ENCODE measurements at places on chromosomes 13 and 19. TPM values are rescaled to one million over a fixed set of nuclear protein-coding genes. Genes with fewer than 3 reads are reported as not detected.

The CADM4 gene
- not detected for total RNA-seq

- DNase-seq: no peak
Measured at GRCh38 chr19:3224346-3225168, at the start of gene CELF5. Gene CELF5, plus strand, starts transcription at chr19:3224661. Its CDS starts 79 bp downstream, at chr19:3224740.

The SLITRK6 gene
- not detected for total RNA-seq

The ENOX1 gene
- total RNA-seq: 7.7 TPM

- peak; percentile 93 for DNase-seq
Measured at GRCh38 chr19:3580156-3580934, 4.9 kb upstream of the GIPC3 start.

DNA sequence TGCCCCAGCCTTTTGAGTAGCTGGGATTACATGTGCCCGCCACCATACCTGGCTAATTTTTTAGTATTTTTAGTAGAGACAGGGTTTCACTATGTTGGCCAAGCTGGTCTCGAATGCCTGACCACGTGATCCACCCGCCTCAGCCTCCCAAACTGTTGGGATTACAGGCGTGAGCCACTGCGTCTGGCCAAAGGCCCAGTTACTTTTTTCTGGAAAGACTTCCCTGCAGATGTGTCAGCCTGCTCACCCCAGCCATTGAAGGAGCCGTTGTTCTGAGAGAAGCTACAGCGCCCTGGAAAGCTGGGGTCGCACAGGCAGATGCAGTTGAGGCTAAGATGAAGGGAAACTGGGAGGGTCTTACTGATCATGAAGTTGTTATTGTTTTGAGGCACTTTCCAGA is 7.9 kb upstream of the ZNF626 start:
- DNase-seq: no peak

The NLRP4 gene
- not detected for total RNA-seq

DNA sequence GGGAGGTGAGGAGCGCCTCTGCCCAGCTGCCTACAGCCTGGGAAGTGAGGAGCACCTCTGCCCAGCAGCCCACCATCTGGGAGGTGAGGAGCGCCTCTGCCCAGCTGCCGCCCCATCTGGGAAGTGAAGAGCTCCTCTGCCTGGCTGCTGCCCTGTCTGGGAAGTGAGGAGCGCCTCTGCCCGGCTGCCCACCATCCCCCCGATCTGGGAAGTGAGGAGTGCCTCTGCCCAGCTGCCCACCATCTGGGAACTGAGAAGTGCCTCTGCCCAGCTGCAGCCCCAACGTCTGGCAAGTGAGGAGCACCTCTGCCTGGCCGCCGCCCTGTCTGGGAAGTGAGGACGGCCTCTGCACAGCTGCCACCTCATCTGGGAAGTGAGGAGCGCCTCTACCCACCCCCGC is 64.3 kb downstream of the ZNF708 start:
- no peak for DNase-seq

GRCh38 chr13:44934724-44935123 is 54.5 kb downstream of the NUFIP1 start:
- DNase-seq: peak; percentile 74

- DNase-seq: no peak
Measured at GRCh38 chr13:85261757-85262346, 537.4 kb downstream of the SLITRK6 start.

DNA sequence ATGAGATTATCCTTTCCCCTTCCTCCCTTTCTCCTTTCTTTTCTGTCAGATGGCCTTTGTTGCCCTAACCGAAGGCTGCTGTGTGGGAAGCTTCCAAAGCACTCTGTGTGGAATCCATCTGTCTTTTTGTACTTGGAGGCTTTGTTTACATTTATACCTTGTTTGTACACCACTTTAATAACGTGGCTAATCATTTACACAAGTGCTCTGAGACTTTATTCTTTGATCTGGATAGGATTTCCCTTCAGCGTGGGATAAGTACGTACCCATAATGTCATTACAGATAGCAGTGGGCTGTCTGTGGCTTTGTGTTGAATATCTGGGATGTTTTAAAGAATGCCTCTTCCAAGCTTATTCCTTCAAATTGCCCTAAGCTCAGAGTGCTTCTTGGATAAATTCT is 684.7 kb upstream of the SLITRK5 start:
- no peak for DNase-seq

DNA sequence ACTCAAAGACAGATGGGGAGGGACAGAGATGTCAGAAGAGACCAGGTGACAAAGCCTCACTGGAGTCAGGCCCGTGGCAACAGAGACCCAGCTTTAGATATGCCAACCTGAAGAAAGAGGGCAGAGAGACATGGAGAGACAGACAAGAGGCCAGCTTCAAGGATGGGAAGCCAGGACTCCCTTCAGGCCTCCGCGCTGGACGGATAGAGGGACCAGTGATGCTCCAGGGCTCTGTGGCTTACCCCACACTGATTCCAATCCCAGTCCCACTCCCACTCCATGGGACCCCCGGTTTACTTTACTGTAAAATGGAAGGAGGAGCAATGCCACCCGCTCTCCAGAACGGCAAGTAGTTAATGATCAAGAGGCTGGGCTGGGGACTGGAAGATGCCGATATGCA is 1.7 kb upstream of the ETV2 start:
- DNase-seq: no peak

GRCh38 chr19:4969292-4969771 is 419 bp downstream of the KDM4B start:
- no peak for DNase-seq

DNA sequence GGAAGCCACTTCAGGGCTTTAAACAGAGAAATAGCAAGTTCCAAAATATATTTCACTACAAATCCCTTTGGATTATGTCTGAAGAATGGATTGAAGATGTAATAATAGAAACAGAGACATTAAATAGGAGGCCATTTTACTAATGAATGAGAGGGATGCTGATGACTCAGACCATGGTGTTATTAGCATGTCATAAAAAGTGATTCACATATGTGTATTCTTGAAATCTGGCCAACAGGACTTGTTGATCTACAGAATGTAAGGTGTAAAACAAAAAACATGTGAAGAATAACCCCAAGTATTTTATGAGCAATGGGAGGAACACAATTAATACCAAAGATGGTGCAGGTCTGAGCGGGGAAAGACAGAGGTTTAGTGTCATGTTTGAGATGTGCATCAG is 873.7 kb downstream of the SLITRK5 start:
- DNase-seq: no peak

The PLIN5 gene
- 0.06 TPM for total RNA-seq

DNA sequence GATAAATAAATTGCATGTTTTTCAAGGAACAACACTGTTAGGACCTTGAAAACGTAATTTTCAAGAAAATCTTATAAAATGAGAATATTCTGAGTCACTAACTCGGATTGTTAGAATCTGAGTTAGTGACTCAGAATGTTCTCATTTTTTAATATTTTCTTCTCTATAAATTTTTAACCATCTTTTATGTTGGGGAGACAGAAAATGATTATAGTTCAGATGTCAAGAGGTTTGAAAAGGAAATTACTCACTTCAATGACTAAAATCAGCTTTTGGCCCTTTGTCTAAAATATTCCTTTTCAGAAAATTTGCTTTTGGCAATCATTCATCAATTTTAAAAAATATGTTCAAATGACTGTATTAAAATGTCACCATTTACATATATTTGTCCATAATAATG is 264.2 kb upstream of the EDNRB start:
- peak; percentile 39 for DNase-seq

DNA sequence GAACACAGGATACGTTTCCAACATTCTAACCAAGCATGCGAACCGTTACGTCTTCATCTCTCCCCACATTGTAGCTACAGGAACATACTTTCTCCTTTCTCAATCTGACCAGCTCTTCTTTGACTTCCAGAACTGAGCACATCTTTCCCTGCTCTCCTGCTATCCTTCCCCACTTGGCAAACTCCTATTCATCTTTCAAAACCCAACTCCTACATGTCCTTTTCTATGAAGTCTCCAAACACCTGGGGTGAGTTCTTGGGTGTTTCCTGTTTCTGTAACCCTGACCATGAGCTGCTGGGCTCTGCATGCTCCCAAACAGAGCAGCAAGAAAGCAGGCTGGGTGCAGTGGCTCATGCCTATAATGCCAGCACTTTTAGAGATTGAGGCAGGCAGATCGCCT is 6.6 kb downstream of the ACER1 start:
- DNase-seq: no peak

DNA sequence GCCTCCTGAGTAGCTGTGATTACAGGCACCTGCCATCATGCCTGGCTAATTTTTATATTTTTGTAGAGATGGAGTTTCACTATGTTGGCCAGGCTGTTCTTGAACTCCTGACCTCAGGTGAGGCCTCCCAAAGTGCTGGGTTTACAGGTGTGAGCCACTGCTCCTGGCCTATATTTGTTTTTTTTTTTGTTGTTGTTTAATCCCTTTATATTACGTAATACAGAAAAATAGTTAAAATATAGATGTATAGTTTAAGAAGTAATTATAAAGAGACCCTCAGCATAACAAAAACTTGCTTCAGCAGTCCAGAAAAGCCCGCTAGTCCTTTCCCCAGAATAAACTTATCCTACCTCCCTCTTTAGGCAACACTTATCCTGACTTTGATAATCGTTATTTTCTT is 2.4 kb downstream of the ZNF383 start:
- DNase-seq: no peak

GRCh38 chr19:38319421-38320258 is at the start of gene KCNK6:
Gene KCNK6, plus strand, starts transcription at chr19:38319845. Its CDS starts 106 bp downstream, at chr19:38319951.
- DNase-seq: no peak

GRCh38 chr13:98567140-98567539 is 9.8 kb downstream of the STK24 start:
- no peak for DNase-seq

The SYNGR4 gene
- total RNA-seq: not detected

The LYPD5 gene
- not detected for total RNA-seq

DNA sequence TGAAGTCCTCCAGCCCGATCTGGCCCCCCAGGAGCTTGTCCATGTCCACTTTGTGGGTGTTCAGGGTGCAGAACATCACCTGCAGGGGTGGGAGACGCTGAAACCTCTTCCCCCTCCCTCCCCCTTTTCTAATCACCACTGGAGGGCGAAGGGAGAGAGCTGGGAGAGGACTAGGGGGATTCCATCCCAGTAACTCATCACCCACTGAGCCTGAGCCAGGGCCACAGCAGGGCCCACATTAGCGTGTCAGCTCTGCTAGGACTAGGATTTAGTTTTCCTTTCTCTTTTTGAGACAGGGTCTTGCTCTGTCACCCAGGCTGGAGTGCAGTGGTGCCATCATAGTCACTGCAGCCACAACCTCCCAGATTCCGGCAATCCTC is 5.5 kb upstream of the PTGER1 start:
- DNase-seq: no peak

DNA sequence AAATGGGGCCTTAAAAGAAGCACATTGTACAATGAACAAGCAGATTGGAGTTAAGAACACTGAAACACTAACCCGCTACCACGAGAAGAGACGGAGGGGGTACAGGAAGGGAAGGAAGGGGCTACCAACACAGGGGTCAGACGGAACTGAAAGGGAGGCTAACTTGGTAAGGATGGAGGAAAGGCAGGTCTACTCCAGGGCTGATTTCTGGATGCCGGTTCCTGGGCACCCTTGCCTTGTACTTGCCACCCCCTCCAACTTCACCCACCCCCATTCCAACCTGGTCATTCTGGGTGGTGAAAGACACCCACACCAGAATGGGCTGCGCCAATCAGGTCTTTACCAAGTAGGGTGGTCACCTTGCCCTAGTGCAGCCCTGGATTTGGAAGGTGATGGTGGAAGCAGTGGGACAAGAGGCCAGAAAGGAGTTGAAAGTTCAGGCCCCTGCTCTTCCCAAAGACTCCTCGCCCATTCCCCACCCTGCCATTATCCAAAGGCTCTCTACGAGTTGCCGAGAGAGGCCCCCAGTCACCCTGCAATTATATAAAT is 10.3 kb downstream of the ZNF574 start:
- DNase-seq: no peak

DNA sequence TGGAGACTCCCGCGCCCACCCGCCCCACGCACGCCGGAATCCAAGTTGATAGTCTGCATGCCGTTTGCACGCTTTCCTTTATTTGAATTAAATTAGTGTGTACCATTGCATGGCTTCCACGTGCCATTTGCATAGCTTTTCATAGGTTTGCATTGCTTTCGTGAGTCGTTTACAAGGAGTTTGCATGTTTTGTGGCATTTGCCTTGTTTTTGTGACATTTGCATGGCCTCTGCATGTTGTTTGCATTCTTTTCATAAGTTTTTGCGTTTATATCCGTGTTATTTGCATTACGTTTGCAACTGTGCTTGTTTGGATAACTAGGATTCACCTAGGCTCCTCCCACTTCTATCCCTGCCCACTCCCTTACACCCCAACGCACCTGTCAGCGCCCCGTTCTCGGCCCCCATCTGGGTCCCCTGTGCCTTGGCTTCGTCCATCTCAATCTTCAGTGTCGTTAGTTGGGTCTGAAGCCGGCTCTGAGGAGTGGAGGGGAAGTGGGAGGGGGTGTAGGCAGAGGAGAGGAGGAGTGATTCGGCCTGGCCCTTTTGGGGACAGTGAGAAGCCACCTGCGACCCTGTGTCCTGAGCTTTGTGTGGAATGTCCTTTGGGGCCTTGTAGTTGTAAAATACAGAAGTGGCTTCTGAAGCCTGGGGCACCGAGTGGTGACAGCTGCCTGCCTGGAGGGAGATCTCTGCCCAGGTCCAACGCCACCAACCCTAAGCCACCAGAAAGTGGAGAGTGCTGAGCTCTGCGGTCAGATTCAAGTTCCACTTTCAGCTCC is 2.4 kb downstream of the CCDC194 start:
- DNase-seq: no peak

- DNase-seq: no peak
Measured at GRCh38 chr19:54298357-54299125, 14.4 kb downstream of the LILRA5 start.

DNA sequence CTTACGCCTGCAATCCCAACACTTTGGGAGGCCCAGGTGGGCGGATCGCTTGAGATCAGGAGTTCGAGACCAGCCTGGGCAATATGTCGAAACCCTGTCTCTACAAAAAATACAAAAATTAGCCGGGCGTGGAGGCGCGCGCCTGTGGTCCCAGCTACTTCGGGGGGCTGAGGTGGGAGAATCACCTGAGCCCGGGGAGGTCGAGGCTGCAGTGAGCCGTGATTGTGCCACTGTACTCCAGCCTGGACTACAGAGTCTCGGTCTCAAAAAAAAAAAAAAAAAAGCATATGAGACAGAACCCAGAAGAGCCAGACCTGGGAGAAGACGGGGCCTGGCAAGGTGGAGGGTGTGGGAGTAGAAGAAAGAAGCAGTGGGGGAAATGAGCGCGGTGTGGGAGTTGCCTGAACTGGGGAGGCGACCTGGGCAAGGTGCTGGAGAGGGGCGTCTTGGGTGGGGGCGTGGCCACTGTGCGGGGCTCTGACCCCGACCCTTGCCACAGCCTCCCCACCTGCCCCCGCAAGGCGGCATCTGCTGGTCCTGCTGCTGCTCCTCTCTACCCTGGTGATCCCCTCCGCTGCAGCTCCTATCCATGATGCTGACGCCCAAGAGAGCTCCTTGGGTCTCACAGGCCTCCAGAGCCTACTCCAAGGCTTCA is 533 bp downstream of the DKKL1 start:
- no peak for DNase-seq

The CTXN1 gene
- 1.6 TPM for total RNA-seq

DNA sequence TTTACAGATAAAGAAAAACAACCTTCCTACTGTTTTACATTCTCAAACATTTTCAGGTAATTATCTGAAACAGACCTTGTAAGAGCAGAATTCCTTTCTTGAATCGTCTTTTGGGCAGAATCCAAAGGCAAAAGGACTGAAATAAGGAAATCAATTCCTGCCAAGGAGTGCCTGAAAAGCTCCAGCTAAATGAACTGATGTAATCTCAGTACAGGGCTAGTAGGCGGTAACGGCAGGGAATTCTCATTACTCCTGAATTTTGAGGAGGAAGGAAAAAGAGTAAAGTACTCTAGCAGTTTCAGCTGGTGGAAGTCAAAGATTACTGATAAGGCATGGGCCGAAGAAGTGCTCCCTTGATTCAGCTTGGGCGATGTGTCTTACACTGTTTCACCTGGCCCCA is 168.4 kb downstream of the PCDH9 start:
- no peak for DNase-seq

The KIR2DL1 gene
- not detected for total RNA-seq

All from LHCN-M2 (cell line).